ENCODE measurements at places on chromosomes 2 and 18.

GRCh38 chr18:3919396-3920061 is 469.6 kb downstream of the TGIF1 start:
- no peak for DNase-seq

GRCh38 chr2:175055993-175056392 is 50.8 kb upstream of the CHN1 start:
- no peak for DNase-seq

GRCh38 chr2:54966165-54966832 is 84.0 kb downstream of the RTN4 start:
- DNase-seq = no peak

DNA sequence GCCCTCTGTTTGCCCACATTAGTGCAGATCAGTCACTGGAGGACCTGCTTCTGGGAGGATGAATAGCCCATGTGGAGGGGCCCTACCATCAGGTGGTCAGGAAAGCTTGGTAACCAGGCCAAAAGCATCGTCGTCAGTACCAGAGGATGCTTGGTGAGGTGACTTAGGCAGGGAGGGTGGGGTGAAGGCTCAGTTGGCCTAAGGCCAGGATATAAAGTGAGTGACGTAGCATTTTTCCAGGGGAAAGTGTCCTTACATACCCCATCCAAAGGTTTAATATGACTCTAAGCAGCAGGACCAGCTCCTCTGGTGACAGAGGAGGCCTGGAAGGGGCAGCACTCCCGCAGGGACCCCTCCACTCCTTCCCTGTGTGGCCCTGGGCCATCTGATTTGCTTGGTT is 27.7 kb upstream of the DNMT3A start:
- DNase-seq = no peak

- no peak for DNase-seq
These were observed 12.2 kb upstream of the CAB39 start for GRCh38 chr2:230700447-230700846.

DNA sequence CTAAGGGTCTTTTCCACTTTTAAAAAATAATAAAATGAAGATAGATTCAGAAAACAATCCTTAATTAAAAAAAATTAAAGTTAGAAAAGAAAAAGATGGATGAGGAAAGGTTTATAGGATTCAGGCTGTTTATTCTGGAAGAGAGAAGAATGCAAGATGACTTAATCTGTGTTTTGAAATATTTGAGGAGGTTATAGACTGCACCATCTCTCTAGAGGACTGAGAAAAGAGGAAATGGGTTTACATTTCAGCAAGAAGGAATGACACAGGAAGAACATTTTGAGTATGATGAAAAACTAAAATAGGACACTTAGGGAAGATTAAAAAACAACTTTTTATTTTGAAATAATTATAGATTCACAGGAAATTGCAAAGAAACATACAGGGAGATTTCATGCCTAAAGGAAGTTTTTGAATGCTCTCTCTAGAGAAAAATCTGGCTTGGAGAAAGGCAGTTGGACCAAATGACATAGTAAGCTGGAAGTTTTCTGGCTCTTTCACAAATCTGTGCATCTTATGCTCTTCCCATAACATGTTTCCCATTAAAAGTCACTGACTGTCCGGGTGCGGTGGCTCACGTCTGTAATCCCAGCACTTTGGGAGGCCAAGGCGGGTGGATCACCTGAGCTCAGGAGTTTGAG is 75.0 kb downstream of the CERS6 start:
- peak; percentile 37 for DNase-seq

DNA sequence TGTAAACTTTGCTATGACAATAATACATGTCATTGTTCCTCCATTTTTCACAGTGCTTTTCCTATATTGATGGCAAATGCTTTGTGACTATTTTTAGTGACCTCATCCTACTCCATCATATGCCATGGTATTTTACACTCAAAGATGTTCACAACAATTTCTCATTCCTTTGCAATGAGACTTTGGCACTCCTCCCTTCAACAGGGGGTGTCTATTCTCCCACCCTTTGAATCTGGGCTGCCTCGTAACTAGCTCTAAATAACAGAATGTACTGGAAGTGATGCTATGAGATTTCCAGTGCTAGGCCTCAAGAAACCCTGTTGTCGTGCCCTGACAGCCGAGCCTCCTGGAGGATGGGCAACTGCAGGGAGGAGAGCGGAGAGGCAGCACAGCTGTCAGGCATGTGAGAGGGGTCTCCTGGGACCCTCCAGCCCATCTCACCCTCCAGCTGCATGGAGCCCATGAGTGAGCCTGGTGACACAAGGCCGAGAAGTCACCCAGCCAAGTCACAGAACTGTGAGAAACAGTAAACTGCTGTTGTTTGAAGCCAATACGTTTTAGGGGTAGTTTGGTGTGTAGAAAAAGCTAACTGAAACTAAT is 103.1 kb upstream of the APCDD1 start:
- no peak for DNase-seq

GRCh38 chr18:51350081-51350480 is 152.6 kb upstream of the MEX3C start:
- DNase-seq = no peak

DNA sequence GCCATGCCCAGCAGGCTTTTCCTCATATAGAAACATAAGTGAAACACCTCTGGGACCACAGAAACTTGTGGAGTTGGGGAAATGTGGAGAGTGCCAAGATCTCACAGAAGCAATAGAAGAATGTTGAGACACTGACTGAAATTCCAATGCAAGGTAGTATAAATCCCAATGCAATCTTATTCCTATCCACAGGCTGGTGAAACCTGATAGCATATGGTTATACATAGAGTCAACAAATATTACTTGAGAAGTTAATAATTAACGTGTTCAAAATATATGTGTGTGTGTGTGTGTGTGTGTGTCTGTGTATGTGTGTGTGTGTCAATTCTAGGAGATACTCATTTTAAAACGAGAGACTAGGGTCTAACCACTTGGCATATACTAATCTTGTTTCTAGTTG is 776.8 kb upstream of the ACVR2A start:
- DNase-seq = no peak

- DNase-seq = no peak
These were observed 161.2 kb downstream of the GLI2 start for GRCh38 chr2:120896901-120897300.

DNA sequence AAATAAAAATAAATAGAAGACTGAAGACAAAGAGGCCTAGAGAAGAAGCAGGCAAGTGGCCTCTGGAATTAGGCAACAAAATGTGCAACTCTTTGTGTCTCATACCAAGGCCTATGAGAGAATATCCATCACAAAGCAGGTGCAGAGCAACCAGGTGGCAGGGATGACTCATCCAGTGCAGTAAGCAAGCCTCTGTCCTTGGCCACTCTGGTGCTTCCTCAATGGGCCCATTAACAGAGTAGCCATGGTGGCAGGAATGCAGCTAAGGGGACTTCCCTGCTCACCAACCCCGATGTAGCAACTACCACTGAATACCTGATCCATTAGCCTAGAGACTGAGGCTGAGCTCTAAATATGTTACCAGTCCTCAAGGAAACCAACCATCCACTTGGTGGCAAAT is 11.0 kb upstream of the EPG5 start:
- no peak for DNase-seq

- no peak for DNase-seq
These were observed 348.0 kb downstream of the GPD2 start for GRCh38 chr2:156784020-156784701.

- no peak for DNase-seq
These were observed 104.0 kb downstream of the PTPRM start for GRCh38 chr18:7671105-7671504.

- DNase-seq = no peak
These were observed 6.2 kb upstream of the SDC1 start for GRCh38 chr2:20231159-20231558.

DNA sequence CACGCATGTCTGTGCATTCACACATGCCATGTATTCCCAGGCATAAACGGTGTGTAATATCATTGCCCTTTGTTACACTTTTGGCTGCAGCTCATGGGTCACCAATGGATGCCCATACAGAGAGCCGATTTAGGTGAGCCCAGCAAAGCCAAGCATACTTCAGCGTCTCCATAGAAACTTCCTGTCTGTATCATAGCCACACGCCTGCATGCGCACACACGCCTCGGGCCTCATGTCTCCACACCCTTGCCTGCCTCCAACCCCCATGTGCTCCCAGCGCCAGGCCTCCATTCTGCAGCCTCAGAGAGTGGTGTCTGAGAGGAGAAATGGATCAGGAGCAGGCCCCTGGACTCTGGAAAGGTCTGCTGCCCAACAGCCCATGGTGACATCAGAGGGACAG is 33.5 kb upstream of the SELENOI start:
- no peak for DNase-seq

- no peak for DNase-seq
These were observed 45.4 kb upstream of the ASB18 start for GRCh38 chr2:236309669-236310029.

DNA sequence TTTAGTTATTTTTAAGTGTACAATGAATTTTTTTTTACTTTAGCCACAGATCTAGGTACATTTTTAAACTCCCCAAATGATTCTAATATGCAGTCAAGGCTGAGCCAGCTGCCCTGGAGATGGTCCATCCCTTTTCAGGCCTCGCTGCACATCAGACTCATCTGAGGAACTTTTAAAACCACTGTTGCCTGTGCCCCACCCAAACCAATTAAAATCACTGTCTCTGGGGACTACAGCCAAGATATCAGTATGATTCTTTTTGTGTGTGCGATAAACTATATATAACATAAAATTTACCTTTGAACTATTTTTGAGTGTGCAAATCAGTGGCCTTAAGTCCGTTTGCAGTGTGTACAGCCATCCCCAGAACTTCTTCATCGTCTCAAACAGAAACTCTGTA is 9.1 kb upstream of the MALT1 start:
- no peak for DNase-seq

DNA sequence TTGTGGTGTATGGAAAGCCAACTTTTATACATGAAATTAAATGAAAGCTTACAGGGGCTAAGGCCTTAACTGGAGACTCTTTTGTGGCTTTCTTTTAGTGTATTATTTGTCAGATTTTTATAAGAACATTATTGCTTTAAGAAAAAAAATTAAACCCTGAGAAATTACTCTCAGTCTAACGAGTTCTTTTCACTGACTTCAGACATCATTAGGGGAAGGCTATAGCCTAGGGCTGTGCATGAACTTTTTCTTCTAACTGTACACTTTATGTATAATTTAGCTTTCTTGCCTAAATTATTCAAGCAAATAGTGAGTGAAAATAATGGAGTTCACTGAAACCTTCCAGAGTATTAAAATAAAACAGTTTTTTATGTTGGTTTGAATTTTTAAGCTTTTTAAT is 151.1 kb upstream of the MEIS1 start:
- no peak for DNase-seq

GRCh38 chr18:48136051-48136826 is 205.8 kb upstream of the SMAD2 start:
- DNase-seq = no peak

DNA sequence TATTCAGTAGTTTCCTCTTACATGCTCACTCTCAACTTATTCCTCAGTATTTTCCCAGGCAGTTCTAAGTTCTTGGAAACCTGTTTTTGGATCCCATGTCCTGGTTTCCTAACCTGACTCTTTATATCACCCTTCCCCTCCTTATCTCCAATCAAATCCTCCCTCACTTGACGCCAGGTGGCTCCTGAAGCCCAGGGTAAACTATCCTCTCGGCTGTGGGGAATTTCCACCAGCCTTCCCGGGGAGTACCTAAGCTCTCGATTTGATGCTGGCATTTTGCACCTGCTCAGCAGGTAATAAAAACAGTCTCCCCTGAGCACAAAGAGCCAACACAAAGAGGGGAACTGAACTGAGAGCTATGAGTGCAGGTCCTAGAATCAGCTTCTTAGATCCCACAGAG is 538.0 kb downstream of the SLC4A3 start:
- DNase-seq = no peak

DNA sequence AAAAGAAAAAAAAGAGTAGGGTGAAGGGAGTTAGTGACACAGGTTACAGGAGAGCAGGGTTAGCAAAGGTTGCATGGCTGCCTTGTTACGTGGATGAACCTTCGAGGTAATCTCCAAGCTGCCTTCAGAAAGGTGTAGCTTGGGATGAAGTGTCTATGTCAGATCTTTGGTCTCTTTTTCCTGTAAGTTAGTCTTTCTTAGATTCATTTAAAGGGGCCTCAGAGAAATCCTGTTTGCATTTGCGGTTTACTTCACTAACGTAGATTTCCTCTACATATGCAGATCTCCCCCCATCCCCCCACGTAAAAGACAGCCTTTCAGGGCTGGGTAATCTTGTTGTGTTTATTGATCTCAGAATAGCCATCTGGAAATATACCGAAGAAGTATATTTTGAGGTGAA is 83.7 kb downstream of the MTA3 start:
- no peak for DNase-seq

GRCh38 chr2:206611191-206611590 is 31.1 kb upstream of the FAM237A start:
- DNase-seq = no peak

DNA sequence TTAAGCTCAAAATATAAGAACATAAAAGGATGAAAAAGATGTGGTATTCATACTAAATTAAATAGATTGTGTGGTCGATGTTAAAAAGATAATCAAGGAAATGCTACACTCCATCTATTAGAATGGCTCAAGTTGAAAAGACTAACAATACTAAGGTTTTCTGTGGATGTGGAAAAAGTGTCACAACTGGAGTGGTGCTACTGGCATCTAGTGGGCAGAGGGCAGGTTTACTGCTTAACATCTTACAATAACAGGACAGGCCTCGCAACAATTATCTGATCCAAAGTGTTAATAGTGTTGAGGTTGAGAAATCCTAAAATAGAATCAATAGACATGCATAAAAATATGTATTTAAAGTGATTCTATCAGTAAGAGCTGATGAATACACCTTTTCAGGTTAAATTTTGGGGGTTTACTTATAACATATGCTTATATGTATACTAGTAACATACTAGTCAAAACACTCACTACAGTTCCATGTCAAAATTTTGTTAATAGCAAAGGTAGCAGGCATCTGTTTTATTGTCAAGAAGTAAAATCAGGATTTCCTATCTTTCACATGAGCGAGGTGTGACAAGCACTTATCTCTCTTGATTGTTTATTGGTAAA is 91.5 kb upstream of the TMEFF2 start:
- peak; percentile 51 for DNase-seq

DNA sequence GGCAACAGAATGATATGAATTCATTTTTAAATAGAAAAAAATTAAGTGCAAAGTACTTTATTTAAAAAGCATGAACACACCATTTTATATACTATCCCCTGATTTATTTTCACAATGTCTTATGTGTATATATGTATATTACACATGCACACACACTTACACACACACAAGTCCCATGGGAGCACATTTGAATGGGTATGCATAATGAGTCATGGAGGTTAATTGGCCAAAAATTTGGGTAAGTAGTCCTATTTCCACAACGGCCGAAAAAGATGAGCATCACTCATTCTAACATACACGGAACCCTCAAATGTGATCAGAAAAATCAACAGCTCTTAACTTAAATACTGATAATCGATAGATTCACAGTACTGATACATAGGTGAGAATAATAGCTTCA is 97.4 kb upstream of the NABP1 start:
- DNase-seq = no peak

GRCh38 chr2:65392609-65393008 is 39.8 kb downstream of the SPRED2 start:
- DNase-seq = no peak

Data from fibroblast of the conjunctiva (primary cell).